AML-193 (cell line): ENCODE measurements at places on chromosomes 13 and 19.
A peak's percentile ranks its signal among the peaks of the same experiment; 100 is the strongest.

GRCh38 chr13:46206143-46206542, 5.6 kb upstream of the LRRC63 start:
- DNase-seq, result no peak

- no peak for DNase-seq
These were observed 25.3 kb downstream of the RAP2A start for GRCh38 chr13:97459215-97459777.

- DNase-seq, result no peak
These were observed 15.2 kb upstream of the ZNF543 start for GRCh38 chr19:57305056-57305455.

- no peak for DNase-seq
These were observed 36.6 kb upstream of the EPHX3 start for GRCh38 chr19:15268928-15269253.

GRCh38 chr13:51557875-51558612, 26.2 kb upstream of the WDFY2 start:
- peak; percentile 39 for DNase-seq

DNA sequence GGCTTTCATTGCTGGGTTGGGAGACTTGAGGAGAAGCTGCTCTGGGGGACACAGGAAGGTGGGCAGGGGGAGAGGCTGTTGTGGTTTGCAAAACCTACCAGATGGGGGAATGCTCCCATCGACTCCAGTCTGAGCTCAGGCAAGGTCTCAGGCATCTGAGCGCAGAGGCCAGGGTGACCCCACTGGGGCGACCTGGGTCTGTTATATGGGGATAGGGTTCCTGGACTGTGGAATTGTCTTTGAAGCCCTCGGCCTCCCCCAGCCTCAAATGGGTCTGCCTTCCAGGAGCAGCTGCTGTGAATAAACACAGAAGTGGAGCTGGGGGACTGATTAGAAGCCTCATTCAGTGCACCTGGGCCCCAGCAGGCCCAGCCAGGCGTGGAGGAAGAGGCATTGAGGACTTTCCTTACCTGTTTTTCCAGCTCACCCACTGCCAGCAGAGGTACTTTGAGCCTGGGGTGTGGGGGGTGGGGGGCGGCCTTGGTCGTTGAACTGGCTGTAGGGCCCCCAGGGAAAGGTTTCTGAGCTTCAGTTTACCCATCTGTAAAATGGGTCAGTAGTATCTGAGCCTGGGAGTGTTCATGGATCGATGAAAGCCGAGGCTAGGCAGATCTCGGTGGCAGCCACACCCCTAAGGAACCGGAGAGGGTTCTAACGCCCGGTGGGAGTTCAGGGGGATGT, 1.4 kb downstream of the CERS4 start:
- DNase-seq, result no peak
